Uterus (tissue), 4 donors: ENCODE measurements at places on chromosomes 2 and 18. TPM values are rescaled to one million over a fixed set of nuclear protein-coding genes. Genes with fewer than 3 reads are reported as not detected.

The DSG3 gene
- 0.12 TPM for total RNA-seq

The ATP6V1B1 gene
- total RNA-seq: 3.4 TPM

The KCNK3 gene
- 0.29 TPM for total RNA-seq

The ANO7 gene
- under 0.01 TPM for total RNA-seq

The DCDC2C gene
- total RNA-seq: not detected

The EFEMP1 gene
- total RNA-seq: 205 TPM

The GPC1 gene
- total RNA-seq: 49.5 TPM

The OTOS gene
- total RNA-seq: not detected

The CRYBA2 gene
- not detected for total RNA-seq

The MAP2 gene
- 10.3 TPM for total RNA-seq

The HOXD1 gene
- total RNA-seq: not detected

The M1AP gene
- not detected for total RNA-seq

The RUFY4 gene
- not detected for total RNA-seq
